Stimulated activated CD8-positive, alpha-beta memory T cell treated with anti-CD3 and anti-CD28 coated beads, Interleukin-2, amount 100 ng/mL, for 1 hour (primary cell): ENCODE measurements at places on chromosomes 3 and 15.

DNA sequence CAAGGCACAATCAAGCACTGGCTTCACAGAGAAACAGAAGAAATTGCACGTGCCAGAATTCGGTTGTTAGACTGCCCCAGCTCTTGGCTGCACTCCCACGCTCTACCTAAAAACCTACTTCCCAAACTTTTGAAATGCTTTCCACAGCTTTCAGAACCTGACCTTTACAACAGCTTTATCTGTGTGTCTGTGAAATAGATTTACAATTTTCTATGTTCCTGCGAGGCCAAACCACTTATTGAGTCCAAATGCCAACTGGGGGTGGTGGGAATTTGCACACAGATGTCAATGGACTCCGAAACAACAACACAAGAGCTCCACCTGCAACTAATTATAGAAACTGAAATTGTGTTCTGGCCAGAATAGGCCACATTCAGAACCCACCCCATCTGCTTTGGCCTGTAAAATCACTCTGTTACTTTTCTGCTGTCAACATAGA lies 44.6 kb downstream of the ERC2 start:
- no peak for DNase-seq

- DNase-seq: no peak
Measured at GRCh38 chr15:77527164-77527778, 105.4 kb downstream of the LINGO1 start.

GRCh38 chr15:73704869-73705645 lies 20.9 kb downstream of the CD276 start:
- DNase-seq: peak; percentile 13

GRCh38 chr15:62913246-62913645 lies 129.3 kb upstream of the TPM1 start:
- no peak for DNase-seq

- no peak for DNase-seq
Measured at GRCh38 chr3:119944091-119944490, 150.2 kb downstream of the GSK3B start.

DNA sequence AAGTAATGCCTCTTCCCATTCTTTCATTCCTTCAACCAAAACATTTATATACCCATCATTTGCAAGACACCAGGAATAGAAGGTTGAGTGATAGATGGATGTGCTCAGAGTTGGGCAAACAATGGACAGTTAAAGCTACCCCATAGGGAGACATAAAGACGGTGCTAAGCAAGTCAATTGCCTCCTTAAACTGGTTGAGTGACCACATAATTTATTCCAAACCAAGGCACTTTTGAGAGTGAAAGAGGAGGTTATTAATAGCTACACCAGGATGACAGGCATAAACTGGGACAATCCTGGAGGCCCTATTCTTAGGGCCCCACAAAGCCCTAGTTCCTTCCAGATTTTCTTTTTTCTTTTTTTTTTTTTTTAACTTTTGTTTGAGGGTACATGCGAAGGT lies 21.4 kb upstream of the DYNC1LI1 start:
- DNase-seq: no peak

- DNase-seq: no peak
Measured at GRCh38 chr3:122102191-122102935, 47.2 kb downstream of the CD86 start.

GRCh38 chr3:183800243-183800863 lies 25.0 kb downstream of the MAP6D1 start:
- no peak for DNase-seq

- no peak for DNase-seq
Measured at GRCh38 chr15:49031804-49032203, 14.4 kb downstream of the SECISBP2L start.

- DNase-seq: no peak
Measured at GRCh38 chr15:100078511-100079220, 263.1 kb downstream of the ADAMTS17 start.

DNA sequence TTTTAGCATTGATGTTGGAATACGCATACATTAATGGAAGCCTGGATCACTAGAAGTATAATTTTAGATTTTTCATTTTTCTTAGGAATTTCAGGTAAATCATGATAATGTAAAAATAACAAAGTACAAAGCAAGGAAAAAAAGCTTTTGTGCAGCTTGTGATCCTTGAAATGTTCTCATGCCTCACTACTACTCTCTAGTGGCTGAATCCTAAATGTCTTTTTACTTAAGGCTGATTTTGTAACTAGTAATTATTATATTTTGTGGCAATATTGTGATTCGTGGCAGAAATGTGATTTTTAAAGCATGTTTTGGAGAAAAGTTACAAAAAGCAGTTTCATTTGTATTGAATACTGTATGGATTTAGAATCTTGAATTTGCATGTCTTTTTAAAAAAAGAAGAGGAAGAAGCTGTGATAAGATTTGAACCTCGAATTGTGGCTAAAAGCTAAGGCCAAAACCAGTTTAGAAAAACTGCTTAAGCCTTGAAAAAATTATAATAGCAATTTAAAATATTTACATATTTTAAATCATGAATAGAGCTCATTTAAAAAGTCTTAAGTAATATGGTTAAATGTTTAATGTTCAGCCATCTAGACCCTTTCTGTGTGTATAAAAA lies 39.0 kb downstream of the U2SURP start:
- no peak for DNase-seq

DNA sequence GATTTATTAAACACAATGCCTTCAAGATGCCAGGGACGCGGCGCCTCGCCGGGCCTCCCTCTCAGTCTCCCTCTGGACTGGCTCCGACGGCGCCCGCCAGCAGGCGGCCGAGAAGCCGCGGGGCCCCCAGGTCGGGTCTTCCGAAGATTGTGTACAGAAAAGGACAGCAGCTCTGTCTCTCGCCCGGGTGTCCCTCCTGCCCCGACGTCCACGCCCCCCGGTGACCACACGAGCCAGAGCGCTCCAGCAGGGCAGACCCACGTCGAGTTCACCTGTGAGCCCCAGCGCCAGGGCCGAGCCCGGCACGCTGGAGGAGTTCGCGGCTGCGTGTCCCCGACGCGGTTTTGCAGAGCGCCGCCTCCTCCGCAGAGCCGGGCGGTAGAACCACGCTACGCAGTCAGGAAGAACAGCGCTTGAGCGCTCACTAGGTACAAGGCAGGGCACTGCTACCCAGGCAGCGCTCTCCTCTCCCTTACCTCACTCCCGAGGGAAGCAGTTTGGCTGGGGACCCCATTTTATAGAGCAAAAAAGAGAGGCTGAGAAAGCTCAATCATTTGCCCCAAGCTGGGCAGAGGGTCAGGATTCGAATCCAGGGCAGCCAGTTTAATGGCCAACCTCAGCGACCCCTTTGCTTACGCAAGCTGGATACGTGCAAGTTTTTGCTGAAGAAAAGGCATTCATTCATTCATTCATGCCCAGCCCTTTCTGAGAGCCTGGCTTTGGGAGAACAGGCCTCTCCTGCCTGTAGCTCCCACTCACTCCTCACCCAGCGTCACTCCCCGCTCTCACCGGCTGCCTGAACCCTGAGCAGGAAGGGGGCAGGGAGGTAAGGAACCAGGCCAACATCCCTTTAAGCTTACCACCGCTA lies 3.0 kb upstream of the TLE3 start:
- peak; percentile 43 for DNase-seq

GRCh38 chr3:126394977-126395321 lies 240 bp downstream of the CFAP100 start:
- no peak for DNase-seq

- DNase-seq: no peak
Measured at GRCh38 chr3:151011427-151011826, 38.9 kb upstream of the CLRN1 start.

- DNase-seq: no peak
Measured at GRCh38 chr3:11661052-11661656, 17.4 kb upstream of the VGLL4 start.
